ENCODE measurements at places on chromosomes 16 and 17.

DNA sequence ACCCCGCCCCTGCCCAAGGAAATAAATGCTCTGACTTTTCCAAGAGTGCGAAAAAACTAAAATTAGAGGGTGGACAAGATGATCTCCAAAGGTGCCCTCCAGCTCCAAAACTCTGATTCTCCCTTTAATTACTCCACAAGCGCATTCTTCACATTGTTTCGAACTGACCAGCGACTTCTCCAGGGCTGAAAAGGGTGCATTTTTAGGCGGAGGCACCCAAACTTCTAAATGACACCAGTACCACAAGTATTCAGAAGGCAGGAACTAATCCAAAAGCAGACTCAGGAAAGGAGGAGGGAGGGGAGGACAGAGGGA is 750 bp downstream of the ZFHX3 start:
- no peak for DNase-seq

- no peak for DNase-seq
These were observed 31.7 kb downstream of the NAGPA start for GRCh38 chr16:5001986-5002385.

GRCh38 chr17:76671912-76672262 is 28.3 kb upstream of the ST6GALNAC1 start:
- no peak for DNase-seq

DNA sequence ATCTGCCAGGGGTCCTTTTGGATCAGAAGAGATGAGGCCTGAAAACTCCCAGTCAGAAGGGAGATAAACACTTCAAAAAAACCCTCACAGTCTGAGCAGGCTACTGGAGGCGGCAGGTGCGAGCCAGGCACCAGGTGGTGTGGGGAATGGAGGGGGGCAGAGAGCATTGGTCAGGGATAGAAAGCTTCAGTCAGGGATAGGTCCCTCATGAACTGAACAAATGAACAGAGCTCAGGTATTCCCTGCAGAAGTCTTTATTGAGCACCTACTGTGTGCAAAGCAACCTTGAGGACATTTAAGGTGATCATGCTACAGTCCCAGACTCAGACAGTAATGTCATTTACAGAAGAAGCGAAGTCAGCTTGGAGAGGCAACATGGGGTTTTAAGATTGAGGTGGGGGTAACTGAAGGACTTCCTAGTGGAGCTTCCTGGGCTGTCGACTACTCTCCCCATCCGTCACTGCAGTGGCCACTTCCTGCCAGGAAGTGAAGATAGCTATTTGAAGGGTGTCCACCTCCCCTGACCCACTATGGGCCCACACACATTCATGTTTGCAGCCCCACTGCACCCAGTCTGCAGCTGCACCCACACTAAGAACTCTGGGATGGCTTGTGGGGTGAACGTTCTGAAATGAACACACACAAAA is 3.2 kb downstream of the KIFC3 start:
- no peak for DNase-seq

DNA sequence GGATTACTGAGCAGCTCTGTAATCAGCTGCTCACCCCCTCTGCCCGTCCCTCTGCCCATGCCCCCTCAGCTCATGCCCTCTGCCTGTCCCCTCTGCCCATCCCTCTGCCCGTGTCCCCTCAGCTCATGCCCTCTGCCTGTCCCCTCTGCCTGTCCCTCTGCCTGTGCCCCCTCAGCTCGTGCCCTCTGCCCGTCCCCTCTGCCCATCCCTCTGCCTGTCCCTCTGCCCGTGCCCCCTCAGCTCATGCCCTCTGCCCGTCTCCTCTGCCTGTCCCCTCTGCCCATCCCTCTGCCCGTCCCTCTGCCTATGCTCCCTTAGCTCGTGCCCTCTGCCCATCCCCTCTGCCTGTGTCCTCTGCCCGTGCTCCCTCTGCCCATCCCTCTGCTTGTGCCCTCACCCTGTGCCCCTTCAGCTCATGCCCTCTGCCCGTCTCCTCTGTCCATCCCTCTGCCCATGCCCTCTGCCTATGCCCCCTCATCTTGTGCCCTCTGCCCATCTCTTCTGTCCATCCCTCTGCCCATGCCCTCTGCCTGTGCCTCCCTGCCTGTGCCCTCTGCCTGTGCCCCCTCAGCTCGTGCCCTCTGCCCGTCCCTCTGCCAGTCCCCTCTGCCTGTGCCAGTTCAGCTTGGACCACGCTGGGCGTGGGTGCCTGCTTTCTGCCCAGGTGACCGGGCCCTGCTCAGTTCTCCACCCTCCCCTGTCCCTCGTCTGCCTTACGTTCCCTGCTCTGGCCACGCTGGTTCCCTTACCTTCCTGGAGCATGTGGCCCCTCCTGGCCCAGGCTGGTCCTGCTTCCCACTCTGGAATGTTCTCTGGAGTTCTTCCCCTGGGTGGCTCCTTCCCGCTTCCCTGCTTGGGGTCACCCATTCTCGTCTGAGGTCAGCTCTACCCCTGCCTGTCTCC is 97.6 kb downstream of the NPIPB11 start:
- DNase-seq = no peak
